ENCODE measurements at places on chromosomes 1 and 21. TPM values are rescaled to one million over a fixed set of nuclear protein-coding genes. Genes with fewer than 3 reads are reported as not detected.

The RBM11 gene
- 0.32 TPM for total RNA-seq

The SLAMF8 gene
- not detected for total RNA-seq

The CRP gene
- total RNA-seq: not detected

GRCh38 chr1:227884370-227885134, 63.2 kb downstream of the WNT9A start:
- DNase-seq: no peak

GRCh38 chr1:204705888-204706837, 20.6 kb upstream of the LRRN2 start:
- no peak for DNase-seq

- DNase-seq: no peak
These were observed 1.2 kb upstream of the TSPAN2 start for GRCh38 chr1:115090540-115090939.

DNA sequence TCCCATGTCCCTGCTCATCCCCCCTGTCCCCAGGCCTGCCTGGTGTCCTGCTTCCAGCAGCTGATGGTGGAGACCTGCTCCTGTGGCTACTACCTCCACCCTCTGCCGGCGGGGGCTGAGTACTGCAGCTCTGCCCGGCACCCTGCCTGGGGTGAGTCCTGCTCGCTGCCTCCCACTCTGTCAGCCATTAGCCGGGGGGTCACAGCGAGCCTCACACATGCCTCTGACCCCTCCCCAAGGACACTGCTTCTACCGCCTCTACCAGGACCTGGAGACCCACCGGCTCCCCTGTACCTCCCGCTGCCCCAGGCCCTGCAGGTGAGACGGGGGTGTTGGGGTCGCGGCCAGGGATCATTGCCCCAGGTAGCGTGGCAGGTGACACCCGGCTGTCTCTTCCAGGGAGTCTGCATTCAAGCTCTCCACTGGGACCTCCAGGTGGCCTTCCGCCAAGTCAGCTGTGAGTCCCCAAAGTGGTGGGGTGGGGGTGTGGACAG, 10.0 kb downstream of the SCNN1D start:
- DNase-seq: no peak

DNA sequence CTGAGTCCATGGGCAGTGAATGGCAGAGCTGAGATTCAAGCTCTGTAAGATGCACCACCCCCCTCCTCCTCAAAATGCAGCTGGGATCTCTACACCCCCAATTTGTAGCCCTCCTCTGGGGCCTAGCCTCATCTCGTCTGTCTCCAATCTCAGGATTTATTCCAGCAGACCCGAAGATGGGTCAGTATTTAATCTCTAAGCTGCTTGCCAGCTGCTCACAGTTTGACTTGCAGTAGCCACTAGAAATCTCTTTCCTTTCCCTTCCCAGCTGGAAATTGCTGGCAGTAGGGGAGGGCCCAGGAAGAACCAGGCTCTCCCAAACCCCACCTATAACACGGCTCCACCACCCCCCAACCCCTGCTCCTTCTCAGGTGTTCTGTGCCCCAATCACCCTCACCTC, 1.5 kb downstream of the LACTBL1 start:
- no peak for DNase-seq

Measured in fibroblast of villous mesenchyme (primary cell).